Stimulated activated CD4-positive, alpha-beta T cell treated with anti-CD3 and anti-CD28 coated beads, Interleukin-12 subunit alpha, Interleukin-12 subunit beta, amount 100 ng/mL, for 48 hours (primary cell): ENCODE measurements at places on chromosomes 16 and 17.

DNA sequence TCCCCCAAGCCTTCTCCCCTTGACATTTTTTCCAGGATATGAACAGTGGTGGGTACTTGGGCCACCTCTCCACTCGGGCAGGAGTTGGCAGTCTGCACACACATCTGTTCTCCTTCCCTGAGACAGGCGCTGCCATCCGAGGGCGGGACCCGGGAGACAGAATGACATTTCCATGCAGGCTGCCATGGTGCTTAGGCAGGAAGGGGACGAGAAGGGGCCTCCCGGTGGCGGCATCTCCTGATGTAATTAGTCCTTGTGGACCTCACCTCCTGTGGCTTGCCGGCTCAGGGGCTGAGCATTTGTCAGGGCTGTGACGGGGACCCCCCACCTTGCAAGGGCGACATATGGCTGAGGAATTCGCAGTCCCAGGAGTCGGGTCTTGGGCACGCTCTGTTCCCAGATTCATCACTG, 197.2 kb downstream of the FOXL1 start:
- DNase-seq: no peak

GRCh38 chr17:31743797-31744196, 115.2 kb downstream of the COPRS start:
- no peak for DNase-seq

DNA sequence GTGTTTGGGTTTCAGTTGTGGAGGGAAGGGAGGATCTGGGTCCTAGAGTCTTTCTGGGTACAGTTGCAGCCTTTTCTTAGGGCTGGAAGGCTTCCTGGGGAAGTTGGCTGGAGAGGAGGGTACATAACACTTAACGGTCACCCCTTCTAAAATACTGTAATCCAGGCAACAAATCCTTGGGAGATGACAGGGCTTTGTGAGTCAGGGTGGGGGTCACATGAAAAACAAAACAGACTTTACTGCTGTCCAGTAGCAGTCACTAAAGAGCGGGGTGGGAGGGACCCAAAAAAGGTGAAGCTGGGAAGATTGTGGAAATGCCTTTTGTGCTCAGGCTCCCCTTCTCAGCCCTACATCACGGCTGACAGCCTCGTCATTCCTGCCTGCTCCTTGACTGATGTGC, 6.3 kb downstream of the SAP30BP start:
- no peak for DNase-seq

DNA sequence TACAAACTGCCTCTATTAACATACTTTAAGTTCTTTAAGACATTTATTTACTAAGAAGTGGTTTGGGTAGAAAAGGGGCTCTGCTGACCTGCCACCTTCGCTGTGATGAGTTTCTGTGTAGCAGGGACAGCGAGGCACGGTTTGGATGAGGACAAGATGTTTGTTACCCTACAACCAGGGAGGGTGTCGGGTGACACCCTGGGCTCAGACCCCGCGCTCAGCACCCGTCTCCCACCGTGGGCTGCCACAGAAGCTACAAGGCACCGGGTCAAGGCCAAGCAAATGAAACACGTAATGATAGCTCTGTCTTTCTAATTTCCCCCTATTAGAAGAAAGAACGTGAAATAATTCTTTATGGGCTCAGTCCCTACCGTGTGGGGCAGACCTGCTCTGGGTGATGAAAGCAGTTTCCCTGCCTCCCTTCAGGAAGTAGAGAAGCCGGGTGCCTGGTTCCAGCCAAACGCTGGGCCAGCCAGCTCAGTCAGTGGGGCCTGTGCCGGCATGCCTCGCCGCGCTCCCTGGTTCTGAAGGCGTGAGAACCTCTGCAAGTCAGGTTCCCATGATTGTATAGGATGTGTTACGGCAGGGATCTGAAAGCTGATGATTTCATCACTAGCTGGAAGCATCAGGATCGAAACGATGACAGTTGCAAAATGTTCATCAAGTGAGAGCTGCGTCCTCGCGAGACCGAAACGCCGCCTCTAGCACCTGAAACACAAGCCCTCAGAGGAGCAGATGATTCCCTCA, 3.9 kb downstream of the ZNF750 start:
- no peak for DNase-seq

DNA sequence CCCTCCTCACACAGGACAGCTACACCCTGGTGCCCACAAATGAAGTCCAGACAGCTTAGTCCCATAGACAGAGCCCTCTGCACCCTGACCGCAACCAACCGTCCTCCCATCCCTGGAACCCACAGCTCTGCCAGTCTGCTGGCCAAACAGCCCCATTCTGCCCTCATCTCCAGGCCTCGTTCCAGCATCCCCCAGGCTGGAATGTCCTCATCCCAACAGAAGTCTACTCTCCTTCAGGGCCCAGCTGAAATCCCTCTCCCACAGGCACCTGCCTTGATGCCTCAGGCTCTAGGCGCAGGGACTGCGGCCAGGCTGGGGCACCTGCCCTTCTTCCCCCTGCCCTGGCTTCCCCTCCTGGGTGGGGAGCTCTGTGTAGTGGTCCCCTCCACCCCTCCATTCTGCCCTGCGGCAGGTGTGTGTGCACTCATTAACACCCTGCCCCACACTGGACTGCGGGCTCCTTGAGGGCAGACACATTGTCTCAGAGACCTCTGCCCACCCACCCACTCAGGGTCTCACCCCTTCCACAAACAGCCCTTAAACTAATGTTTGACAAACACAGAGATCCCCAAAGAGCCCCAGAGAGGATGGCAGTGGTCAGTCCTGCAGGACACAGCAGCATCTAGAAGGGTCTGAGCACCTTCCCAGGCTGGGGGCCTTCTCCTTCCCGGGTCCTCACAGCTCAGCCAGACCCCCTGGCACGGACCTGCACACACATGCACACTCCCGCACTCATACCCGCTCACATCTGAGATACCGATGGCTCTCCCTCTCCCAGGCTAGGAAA, 820 bp downstream of the GRIN2C start:
- no peak for DNase-seq

DNA sequence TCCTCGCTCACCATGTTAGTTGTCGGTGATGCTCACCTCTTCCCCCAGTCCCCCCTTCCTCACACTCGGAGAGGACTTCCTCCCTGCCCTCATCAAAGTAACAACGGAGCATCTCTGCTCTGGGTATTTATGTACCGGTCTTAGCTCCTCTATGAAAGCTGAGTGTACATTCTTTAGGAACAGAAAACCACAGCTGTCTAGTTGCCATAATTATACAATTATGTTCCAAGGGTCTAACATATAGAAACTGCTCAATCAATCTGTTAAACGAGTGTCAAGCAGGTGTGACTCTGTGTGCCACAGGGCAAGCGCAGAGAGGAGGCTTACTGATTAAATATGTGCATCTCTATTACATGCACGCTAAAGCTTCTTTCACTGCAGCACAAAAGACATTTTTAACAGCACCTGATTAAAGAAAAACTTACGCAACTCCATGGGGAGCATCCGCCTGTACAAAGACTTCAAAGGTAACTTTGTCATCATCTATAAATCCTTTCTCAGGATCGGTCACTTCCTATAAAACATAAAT, 37.8 kb downstream of the LITAFD start:
- DNase-seq: no peak

GRCh38 chr16:10859658-10860057, 17.3 kb upstream of the CIITA start:
- DNase-seq: no peak

DNA sequence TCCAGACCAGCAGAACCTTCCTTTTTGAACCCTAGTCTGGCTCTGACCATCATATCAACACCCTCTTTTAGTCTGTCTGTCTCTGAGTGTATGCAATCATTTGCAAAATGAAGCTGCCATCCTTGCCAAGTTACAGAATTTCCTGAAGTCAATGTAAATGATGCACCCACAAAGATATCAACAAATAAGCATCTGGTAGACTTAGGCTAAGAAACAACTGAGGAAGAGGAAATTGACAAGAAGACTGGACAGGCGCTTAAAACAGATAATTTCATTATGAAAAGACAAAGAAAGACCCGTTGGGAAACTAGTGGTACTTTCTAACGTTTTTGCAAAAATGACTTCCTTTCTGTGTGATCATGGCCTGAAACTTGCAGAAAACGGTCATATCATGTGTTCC, 24.7 kb upstream of the CIITA start:
- DNase-seq: no peak

GRCh38 chr16:56493126-56493525, 26.7 kb downstream of the BBS2 start:
- DNase-seq: no peak

GRCh38 chr16:70561623-70562022, 38.0 kb downstream of the SF3B3 start:
- no peak for DNase-seq

- DNase-seq: no peak
These were observed 10.0 kb downstream of the CMC2 start for GRCh38 chr16:80996688-80997138.

GRCh38 chr16:2339521-2340484, 725 bp downstream of the ABCA3 start:
- no peak for DNase-seq

DNA sequence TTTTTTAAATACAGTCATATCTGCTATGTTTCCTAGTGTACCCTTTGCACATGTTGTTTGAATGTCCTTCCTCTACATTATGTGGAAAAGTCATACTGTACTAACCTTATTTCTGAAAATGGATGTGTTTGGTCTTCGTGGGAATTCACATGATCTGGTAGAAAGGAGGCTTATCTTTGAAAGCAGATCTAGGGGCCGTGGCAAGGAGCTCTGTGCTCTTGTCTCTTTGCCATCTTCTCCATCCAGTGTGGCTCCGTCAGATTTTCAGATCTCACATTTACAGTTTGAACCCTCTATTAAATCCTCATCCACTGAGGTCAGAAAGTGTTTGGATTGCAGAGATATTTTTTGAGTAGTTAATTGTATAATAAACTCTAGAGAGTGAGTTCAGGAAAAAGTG, 32.9 kb downstream of the MAP2K4 start:
- DNase-seq: no peak

- no peak for DNase-seq
These were observed 9.8 kb downstream of the SOCS3 start for GRCh38 chr17:78349891-78350642.

DNA sequence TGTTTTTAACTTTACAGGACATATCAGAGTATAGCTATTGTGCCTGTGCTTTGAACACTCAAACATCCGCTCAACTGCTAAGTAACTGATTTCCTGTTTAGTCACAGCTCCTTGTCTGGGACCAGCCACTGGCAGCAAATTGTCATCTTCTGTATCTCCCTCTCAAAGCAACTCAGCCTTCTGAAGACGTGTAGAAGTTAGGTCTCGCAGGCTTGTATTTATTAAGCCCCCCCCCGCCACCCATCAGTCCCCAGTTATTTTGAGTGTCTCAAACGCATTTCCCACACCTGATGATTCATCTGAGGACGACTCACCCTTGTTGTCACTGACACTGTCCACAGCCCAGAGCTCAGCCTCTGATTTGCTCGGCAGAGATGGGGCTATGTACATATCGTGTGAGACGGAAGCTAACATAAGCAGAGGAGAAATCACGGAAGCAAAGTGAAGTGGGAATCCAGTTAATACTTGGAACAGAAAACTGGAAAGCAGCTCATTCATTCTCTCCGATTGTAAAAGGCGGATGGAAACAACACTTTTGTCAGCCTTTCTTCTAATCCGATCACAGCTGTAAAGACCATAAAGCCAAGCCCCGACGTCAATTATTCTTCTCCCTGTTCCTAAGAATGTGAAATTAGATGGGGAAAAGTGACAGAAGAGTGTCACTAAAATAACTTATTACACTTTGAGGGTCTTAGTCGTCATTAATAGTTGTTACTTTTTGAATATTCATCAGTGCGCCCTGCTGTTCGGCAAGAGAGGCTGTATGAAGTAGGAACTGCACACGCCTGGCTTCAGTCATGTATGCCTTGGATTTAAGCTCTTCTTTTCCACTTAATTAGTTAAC, 64.2 kb downstream of the PITPNC1 start:
- peak; percentile 62 for DNase-seq

- no peak for DNase-seq
These were observed 95.6 kb downstream of the GRIN2A start for GRCh38 chr16:10086620-10087019.

DNA sequence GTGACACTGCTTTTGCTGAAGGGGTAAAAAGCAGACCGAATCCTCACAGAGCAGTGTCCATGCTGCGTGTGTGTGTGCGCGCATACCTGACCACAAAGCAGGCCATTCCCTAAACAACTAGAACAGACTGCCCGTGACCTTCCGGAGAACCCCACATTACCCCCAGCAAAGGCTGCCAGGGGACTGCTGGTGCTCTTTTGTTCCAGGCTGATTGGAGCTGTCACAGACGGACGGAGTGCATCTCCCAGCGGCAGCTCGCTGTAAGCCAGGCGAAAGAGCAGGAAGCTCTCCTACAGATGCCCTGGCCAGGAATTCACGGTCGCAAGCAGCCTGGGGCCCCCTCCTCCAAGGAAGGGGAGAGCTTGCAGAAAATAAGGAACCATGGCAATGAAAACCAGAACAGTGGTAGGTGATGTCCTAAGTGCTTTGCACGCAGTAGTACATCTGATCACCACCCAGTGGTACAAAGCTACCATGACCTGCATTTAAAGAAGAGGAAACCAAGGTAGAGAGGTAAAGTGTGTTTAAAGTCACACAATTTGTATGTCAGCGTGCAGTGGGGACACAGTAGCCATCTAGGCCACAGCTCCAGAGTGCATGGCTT, 153.4 kb upstream of the DYNLRB2 start:
- no peak for DNase-seq

DNA sequence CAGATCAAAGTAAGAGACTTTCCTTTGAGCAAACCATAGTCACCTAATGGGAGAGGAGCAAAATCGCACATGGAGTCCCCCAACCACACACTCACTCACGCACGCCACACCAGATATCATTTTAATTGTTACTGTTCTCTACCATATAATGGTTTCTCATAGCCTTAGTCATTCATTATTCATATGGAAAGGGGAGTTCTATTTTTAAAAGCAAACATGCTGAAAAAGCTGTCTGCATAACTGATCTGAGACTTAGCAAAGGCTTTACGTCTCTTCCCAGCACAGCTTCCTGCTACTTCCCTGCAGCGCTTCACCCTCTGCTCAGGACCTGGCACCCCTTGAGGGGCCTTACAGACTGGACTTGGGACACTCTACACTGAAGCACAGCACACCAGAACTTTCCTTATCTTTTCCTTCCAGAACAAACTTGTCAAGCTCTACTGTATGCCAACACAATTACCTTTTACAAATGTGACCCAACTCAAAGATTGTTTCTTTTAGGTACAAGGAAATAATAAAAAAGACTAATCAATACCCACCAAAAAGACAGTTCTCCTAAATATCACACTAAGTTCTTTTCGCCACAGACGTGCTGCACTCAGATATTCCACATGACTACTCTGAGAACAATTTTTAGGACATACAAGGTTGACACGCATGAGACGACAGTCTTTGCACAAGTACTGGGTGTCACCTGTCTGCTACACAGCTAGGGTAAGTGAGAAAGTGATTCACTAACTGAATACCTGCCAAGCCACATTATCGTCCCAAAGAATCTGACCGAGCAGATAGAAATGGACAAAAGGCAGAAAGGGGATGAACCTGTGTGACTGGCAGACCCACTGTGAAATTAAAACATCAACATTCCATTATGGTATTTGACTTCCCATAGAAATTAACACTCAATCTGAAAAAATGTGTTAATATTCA, 21.5 kb downstream of the SRP68 start:
- DNase-seq: no peak

- peak; percentile 80 for DNase-seq
These were observed 3.6 kb upstream of the ZNHIT3 start for GRCh38 chr17:36482611-36483504.

- DNase-seq: no peak
These were observed 26.1 kb upstream of the XPO6 start for GRCh38 chr16:28237754-28238357.
